ENCODE measurements at places on chromosomes 1 and 21.

DNA sequence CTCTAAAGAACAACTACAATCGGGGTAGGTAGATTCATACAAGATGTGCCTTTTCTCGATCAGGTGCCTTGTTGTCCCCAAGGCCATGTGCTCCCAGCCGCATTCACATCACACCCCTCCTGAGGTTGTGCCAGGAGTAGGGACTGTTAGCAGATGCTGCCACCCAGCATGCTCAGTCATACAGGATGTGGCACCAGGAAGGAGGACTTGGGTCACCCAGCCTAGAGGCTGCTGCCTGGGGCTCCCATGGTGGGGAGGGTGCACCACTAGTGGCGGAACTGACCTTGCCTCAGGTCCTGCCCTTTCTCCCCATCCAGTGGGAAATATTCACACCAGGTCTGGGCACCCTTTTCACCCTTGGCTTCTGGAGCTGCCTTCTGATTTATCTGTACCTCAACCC lies 8.3 kb downstream of the TEX35 start:
- DNase-seq = no peak

DNA sequence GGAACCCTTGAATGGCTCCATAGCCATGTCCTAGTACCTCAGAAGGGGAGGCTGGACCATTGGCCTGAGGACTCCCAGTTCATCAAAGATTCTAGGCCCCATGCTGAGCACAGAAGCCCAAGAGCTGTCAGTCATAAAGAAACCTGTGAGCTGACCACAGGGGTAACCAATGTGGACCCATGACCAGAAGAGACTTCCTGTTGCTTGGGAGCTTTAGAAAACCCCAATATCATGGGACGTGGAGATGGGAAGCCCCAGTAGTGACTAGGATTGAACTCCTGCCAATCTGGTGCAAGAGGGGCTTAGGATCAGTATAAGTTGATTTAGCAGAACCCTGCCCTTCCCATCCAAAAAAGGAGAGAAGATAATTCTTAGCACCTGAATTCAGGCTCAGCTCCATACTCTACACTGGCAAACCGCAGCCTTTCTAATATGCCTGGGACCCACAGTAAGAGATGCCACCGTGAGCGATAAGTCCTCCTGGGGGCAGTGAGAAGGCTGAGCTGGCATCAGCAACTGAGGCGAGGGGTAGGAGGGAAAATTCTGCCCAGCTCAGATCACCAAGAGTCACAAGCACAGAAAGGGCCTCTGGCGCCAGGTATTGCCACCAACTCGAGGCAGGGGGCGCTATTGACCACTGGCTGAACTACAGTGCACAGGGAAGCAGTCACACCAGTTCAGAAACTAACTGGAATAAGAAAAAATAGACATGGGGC lies 108.9 kb downstream of the CAPN8 start:
- no peak for DNase-seq

GRCh38 chr1:172653015-172653709 lies 5.7 kb upstream of the FASLG start:
- DNase-seq = no peak

GRCh38 chr1:85277802-85278201 lies 1.4 kb upstream of the BCL10 start:
- DNase-seq = no peak

- DNase-seq = no peak
Observed at GRCh38 chr1:111886741-111887140, 102.7 kb downstream of the KCND3 start.

DNA sequence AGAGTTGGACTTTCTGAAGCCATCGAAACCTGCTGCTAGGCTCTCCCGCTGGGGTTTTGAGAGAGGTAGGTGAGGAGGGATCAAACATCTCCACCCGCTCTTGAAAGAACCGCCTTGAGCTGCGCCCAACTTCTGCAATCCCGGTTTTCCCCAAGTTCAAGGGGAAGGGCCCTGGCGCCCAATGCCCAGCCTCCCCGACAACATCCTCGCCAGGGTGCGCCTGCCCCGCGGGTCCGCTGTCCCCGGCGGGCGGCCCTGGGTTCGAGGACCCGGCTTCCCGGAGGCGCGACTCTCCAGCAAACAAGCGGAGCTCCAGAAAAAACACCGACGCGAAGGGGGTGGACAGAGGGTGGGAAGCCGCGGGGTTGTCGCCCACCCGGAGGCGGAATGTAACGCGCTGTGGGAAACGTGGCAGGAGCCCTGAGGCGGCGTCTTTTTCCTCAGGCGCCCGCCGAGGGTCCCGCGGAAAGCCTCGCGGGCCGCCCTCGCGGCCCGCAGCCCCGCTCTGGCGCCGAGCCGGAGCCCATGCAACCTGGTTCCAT lies 607 bp downstream of the BTG3 start:
- no peak for DNase-seq

DNA sequence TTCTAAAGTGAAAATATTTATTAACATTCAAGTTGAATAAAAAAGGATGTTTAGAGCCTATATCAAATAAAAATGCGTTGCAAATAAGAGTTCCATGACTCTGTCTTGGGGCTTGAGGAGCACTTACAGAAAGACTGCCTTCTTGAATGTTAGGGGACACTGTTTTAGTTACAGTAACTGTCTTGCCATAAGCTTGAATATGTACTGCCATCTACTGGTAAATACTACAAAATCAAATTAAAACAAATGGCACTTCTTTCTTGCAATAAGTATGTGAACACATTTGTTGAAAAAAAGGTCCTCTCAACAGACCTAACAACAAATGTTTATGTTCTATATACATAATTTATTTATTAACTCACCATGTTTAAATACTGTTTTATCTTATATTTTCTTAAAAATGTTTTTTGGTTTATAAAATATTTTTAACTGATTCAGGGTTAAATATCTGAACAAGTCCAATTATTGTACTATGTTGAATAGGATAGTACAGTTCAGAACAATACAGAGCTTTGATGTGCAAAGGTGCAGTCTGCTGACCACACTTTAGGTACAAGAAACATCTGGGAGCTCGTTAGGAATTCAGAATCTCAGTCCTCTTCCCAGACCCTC lies 199.5 kb downstream of the LRRIQ3 start:
- DNase-seq = peak; percentile 40

DNA sequence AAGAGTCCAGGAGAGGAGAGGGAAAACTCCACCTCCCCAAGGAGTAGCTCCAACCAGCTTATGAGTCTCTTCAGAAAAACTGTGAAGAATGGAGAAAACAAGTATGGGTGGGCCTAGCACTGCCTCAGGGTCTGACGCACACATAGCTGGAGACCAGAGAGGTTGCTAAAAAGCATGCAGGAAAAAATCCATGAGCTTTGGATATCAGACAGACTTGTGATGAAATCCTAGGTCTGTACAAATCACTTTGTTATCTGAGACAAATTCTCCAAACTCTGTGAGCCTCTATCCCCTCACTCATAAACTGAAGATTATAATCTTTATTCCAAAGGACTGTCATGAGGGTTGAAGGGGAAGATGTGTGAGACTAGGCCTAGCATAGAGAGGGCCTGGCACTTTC lies 141.5 kb upstream of the FGGY start:
- no peak for DNase-seq

GRCh38 chr1:57819893-57820292 lies 396.0 kb upstream of the DAB1 start:
- DNase-seq = no peak

DNA sequence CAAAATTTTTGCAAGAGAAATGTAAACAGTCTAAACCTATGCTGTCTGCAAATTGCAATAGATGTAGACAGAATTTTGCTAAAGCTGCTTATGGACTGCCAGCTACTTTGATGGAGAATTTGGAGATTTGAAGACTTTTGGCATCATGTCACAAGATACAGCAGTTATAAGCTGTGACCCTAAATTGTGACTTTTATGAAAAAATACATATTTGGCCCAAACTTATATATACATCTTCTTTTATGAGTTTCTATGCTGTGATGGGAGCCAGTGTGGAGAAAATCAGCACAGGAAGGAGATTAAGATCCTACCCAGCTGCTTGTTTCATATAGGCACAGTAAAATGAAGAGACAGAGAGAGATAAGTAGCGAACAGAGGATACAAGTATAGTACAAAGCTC lies 1595.4 kb downstream of the PLA2G4A start:
- DNase-seq = no peak

DNA sequence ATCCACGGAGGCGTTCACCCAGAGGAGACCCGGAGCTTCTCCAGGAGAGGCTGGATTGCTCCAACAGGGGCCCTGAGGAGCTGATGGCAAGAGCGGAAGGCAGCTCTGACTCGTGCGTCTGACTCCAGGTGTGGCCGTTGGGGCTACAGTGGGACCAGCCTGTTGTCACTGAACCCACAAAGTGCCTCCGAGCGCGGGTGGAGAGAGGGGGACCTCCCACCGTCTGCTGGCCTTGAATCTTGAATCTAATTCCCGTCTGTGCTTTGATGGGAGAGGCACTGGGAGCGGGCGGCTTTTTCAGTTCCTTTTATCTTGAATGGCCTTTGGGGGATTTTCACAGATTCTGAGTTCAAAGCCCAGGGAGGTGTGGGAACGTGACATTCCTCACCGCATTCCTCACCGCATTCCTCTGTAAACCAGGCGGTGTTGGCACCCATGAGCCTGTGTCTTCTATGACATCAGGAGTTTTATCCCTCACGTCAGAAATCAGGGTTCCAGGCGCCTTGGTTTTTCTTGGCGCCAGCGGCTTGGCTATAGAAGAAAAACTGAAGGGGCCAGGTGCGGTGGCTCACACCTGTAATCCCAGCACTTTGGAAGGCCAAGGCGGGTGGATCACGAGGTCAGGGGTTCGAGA lies 39.2 kb upstream of the COL18A1 start:
- no peak for DNase-seq

GRCh38 chr1:52842643-52843310 lies at the start of gene ZYG11A:
Gene ZYG11A (plus strand): TSS chr1:52842760. CDS start chr1:52842884, 124 bp downstream.
- peak; percentile 51 for DNase-seq

DNA sequence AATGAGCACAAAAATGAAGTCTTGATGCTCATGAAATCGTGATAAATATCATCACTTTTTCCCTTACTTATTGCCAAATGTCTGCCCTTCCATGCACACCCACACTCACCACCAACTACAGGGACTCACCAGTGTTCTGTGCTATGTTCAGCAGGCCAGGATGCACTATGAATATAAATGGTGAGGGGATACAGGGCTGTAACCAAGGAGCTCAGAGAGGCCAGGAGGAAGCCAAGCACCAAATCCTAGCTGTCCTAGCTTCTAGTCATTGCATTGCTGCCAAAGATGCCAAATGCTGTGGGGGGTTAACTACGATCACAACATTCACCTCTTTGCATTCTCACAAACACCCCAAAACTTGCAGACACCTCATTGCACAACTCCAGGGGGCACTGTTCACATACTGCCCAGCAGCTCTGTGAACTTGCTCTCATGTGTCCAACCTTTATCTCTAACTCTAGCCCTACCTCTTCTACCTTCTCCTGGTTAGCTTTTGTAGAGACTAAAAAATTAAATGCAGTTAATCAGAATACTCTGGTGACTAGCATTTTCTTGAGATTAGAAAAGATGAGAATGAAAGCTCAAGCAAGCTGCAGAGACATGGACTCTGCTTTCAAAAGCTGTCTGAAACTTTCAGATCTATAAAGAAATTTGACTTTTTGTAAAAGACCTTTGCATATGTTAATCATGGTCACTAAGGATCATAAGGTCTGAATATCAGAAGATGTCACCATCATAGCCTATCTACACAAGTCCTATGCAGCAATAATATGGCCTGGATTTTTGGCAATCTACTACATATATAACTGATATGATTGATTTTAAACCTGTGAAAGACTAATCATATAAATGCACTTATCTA lies 13.9 kb upstream of the KIF14 start:
- no peak for DNase-seq

DNA sequence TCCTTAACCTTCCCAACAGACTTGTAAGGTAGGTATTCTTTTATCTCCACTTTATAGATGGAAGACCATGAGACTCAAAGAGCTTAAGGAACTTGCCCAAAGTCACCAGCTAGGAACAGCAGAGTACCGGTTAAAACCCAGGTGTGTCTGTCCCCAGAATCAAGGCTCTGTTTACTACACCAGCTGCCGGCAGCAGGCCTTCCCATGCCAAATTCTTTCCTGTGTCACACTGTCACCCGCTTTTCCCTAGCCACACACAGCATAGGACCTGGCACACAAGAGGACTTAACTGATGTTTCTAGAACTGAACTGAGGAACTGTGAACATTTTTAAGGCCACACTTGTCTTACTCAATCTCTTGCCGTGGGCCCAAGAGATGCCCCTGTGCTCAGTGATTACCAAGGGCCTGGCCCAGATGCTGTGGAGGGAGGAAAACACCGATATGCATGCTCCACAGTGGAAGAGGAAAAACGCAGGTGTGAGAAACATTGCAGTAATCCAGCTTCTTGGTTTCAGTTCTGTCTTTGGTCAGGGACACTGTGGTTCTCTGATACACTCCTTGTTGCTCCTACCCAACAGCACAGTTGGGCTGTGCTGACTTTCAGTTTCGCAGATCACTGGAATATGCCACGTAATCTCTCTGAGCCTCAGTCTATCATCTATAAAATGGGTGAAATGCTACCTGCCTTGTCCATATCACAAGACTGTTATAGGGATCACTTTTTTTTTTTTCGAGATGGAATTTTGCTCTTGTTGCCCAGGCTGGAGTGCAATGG lies 13.9 kb upstream of the LY9 start:
- no peak for DNase-seq

- DNase-seq = no peak
Observed at GRCh38 chr1:231734417-231734816, 107.8 kb downstream of the DISC1 start.

- no peak for DNase-seq
Observed at GRCh38 chr1:158583962-158584361, 4.3 kb upstream of the OR10X1 start.

GRCh38 chr1:15742339-15742801 lies at the start of gene TMEM82:
Gene TMEM82 (plus strand): TSS chr1:15742499. CDS start chr1:15742560, 61 bp downstream.
- DNase-seq = no peak

- no peak for DNase-seq
Observed at GRCh38 chr1:44821240-44821715, 13.0 kb downstream of the BTBD19 start.

GRCh38 chr1:169610108-169610507 lies 19.8 kb downstream of the SELP start:
- DNase-seq = peak; percentile 16

DNA sequence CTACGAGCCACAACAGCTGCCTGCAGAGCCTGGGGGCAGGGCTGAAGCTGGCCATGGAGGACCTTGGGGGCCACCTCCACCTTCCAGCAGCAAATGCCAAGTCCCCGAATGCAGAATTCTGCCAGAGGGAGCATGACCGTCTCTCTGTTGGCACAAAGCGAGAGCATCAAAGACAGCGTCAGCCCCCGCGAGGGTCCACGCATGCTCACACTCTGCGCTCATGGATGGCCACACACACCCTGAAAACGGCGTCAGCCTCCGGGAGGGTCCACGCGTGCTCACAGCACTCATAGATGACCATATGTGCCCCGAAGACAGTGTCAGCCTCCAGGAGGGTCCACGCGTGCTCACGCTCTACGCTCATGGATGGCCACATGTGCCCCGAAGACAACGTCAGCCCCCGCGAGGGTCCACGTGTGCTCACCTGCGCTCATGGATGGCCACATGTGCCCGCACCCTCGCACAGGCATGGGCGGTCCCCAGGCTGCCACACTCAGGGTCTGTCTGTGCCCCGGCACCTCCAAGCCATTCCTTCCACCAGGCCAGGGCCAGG lies 46.5 kb downstream of the MORN1 start:
- no peak for DNase-seq

All from NCI-H2029 treated with DMSO at 0.1 percent for 48 hours (cell line).